ENCODE measurements at places on chromosomes 12 and 14. TPM values are rescaled to one million over a fixed set of nuclear protein-coding genes. Genes with fewer than 3 reads are reported as not detected.

KRT83 gene
- polyA plus RNA-seq: not detected

PLEKHG7 gene
- 0.13 TPM for polyA plus RNA-seq

DNA sequence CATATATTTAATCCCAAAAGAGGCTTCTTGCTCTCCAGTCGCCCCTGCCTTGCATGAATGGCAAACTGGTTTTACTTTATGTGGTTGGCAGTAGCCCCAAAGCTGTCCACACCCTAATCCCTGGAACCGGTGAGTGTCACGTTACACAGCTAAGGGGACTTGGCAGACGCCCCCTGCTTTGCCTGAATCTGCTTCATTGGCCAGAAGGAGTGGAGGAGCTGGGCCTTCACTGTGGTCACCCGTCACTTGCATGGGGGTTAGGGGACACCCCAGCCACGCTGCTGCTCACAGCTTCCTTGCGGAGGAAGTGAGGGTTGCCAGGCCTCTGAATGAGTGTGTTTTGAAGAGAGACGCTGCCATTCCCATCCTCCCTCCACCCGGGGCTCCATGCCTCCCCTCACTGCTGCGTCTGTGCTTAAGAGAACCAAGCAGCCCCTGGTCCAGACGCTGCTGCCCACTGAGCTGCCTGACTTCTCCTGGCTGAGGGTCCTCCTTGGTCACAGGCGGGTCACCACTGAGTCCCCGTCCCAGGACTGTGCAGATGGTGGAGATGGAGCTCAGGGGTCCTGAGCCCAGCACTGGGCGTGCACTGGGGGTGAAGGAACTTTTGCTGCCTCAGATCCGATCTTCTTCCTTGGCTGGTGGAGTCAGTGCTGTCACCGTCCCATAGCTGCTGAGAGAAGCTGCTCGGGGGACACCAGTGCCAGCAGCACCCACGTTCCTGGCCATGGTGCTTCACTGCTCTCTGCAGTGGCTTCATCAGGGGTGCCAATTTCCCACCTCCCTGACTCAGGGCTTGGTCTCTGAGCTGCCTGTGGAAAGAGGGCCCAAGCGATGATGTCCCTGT is 39.8 kb downstream of the GALNT9 start:
- DNase-seq: no peak

- DNase-seq: no peak
Measured at GRCh38 chr12:56590237-56590830, 39.8 kb downstream of the BAZ2A start.

- DNase-seq: no peak
Measured at GRCh38 chr12:92289629-92290349, 144.1 kb upstream of the BTG1 start.

DNA sequence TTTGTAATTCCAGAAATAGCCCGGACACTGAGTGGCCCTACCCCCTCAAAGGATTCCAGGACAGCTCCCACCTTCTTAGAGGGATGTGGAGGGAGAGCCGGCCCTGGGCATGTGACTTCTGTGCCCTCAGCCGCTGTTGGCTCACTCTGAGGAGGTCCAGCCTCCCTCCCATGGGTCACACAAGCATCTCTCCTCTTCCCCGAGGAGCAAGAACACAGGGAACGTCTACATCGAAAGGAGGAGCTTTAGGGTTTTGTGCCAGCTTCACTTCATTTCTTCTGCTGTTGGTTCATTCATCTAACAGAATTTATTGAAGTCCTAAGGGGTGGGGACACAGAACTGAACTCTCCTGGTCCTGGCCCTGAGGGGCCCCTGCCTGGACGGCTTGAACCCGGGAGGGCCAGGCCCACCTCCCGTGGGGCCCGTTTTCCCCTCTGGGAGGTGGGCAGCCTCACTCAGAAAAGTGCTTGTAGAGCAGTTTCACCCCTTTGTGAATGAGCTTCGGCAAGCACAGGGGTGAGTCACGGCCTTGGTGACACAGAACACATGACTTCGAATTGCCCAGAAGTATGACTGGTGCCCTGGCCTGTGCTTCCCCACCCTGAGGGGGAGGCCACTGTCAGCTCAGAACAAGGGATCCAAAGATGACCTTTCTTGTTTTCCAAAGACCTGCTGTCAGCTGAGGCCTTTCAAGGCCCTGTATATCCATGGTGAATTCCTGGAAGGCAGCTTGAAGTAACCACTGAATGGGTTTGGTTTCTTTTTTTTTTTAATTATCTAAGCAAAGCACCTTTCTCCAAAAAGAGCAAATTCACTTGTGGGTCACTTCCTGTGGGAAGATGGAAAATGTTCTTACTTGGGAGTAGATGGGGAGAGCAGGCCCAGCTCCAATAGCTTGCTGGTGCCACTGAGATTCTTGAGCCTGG is 39.2 kb downstream of the NFKBIA start:
- DNase-seq: no peak

- no peak for DNase-seq
Measured at GRCh38 chr12:79217306-79217705, 352.7 kb downstream of the SYT1 start.

Measured in forelimb muscle (tissue), 1 donor.